ENCODE measurements at places on chromosomes 6 and 20.

DNA sequence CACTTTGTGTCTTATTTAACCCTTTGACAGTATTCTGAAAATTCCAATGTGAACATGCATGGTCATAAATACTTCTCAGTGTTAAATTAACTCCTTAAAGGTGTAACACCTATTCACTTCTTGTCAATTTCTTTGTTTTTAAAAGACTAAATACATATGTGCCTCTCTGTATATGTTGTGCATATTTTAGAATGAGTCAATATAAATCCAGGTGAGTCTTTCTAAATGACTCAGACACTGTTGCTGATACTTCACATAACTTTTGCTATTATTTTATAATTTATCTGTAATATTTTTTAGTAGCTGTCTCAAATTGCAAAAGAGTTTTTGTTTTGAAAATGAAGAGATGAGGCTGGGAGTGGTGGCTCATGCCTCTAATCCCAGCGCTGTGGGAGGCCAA, 36.0 kb downstream of the TIAM2 start:
- no peak for DNase-seq

DNA sequence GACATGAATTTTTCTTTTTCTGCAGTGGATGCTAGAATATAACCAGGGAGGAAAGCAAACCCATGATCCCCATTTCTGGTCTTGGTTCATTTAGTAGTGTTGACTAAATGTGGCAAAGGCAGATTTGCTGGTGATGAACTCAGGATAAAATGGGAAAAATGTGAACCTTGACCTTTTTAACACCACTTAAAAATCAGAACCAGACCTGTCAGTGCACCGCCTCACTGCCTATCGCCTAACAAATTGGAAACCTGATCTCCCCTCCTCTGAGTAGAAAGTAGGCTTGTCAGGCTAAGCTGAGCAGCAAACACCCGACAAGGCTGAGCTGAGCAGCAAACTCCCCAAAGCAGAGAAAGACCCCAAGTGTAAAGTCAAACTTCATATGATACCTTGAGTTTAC, 254.8 kb downstream of the FOXC1 start:
- DNase-seq = no peak

GRCh38 chr6:11064836-11065235, 20.7 kb upstream of the ELOVL2 start:
- no peak for DNase-seq

- DNase-seq = no peak
Observed at GRCh38 chr6:170347091-170347490, 40.5 kb downstream of the FAM120B start.

DNA sequence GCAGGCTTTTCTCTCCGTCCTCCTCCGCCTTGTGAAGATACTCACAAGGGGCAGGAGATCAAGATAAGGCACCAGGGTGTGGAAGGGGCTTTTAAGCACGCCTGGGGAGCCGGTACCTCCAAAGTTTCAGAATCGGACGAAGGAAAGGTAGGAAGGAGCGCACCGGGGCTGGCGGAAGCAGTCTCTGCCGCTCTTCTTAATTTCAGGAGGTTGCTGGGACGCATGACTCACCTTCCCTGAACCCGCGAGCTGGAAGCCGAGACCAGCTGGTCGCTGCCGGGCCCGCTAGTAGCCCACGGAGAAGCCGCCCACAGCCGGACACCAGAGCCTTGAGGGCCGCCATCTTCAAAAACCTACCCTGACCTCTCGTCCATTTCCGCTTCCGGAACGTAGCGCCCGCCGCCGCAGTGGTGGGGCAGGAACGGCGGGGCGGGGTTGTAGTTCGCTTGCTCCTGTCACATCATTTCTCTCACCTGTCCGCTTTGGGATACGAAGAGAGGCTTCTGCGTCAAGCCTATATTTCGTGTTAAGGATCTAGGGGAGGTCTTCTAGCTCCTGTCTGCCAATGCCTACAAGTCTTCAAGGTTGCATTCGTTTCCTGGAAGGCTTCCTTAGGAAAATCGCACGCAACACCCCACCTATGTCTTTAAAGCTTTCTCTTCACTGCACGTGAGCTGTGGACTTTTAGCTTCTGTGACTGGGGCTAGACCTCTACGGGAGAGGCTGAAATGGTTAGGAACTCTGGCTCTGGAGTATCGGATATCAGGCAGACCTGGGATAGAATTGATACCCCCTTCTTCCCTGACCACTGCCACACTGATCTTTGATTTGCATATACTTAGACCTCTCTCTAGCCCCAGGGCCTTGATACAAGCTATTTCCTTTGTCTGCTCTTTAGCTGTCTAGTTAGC, at the start of gene MRPS18A:
TSS of gene MRPS18A (minus strand) at position 355 of the 911 bp plus-strand sequence. CDS start at position 343, 12 bp downstream.
- DNase-seq = peak; percentile 59

Data from activated CD4-positive, CD25-positive, alpha-beta regulatory T cell (primary cell).